ENCODE measurements at places on chromosomes 4 and X.

GRCh38 chr4:3263053-3263875 is 14.3 kb downstream of the MSANTD1 start:
- H3K36me3 ChIP-seq = no peaks in the 10 kb centered on the region
- DNase-seq = no peak
- H3K4me1 ChIP-seq = no peaks in the 10 kb centered on the region
- H3K27me3 ChIP-seq = peaks cover 8% of the 10 kb centered on the region
- no peak overlapping the region for H3K4me3 ChIP-seq
- no peak overlapping the region for H3K27ac ChIP-seq

GRCh38 chrX:21947671-21948070 is 7.2 kb downstream of the SMS start:
- H3K27me3 ChIP-seq = no peaks in the 10 kb centered on the region
- H3K4me3 ChIP-seq = peak overlapping the region; percentile 80
- H3K27ac ChIP-seq = peak overlapping the region; percentile 75
- peaks cover 49% of the 10 kb centered on the region for H3K4me1 ChIP-seq

DNA sequence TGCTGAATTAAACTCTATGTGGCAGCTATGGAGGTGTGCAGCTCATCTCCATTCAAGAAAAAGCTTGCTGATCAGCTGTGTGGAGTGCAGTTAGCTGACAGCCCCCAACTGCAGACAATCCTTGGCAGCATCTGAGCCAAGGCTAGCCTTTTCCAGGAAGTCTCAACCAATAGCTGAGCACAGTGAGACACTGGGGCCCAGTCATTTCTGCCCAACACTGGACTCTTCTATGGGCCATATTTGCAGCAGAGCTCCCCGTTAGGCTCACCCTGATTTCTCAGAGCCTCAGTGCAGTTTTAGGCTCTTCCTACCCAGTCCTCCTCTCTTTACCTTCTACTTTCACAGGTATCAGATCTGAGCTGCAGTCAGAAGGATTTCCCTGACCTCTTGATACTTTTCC is 12.9 kb downstream of the DDX53 start:
- H3K36me3 ChIP-seq = no peaks in the 10 kb centered on the region
- H3K4me3 ChIP-seq = no peak overlapping the region
- DNase-seq = no peak
- peaks cover 7% of the 10 kb centered on the region for H3K4me1 ChIP-seq

- DNase-seq = peak; percentile 37
- no peaks in the 10 kb centered on the region for H3K4me1 ChIP-seq
- no peaks in the 10 kb centered on the region for H3K36me3 ChIP-seq
- H3K27ac ChIP-seq = no peak within 1 kb of the TSS
- peak within 1 kb of the TSS; percentile 82 for H3K4me3 ChIP-seq
Observed at GRCh38 chrX:11665168-11666111, at the start of gene ARHGAP6. Gene ARHGAP6 (minus strand): TSS chrX:11665920. CDS start chrX:11664828, 1,092 bp downstream.

- H3K27ac ChIP-seq = no peak overlapping the region
- no peak for DNase-seq
- H3K36me3 ChIP-seq = no peaks in the 10 kb centered on the region
- peaks cover 6% of the 10 kb centered on the region for H3K4me1 ChIP-seq
- no peaks in the 10 kb centered on the region for H3K27me3 ChIP-seq
Observed at GRCh38 chrX:132622130-132622529, 133.3 kb upstream of the MBNL3 start.
